ENCODE measurements at places on chromosomes 5 and 9.

GRCh38 chr5:63774939-63775338 lies 187.3 kb downstream of the HTR1A start:
- no peak for DNase-seq

DNA sequence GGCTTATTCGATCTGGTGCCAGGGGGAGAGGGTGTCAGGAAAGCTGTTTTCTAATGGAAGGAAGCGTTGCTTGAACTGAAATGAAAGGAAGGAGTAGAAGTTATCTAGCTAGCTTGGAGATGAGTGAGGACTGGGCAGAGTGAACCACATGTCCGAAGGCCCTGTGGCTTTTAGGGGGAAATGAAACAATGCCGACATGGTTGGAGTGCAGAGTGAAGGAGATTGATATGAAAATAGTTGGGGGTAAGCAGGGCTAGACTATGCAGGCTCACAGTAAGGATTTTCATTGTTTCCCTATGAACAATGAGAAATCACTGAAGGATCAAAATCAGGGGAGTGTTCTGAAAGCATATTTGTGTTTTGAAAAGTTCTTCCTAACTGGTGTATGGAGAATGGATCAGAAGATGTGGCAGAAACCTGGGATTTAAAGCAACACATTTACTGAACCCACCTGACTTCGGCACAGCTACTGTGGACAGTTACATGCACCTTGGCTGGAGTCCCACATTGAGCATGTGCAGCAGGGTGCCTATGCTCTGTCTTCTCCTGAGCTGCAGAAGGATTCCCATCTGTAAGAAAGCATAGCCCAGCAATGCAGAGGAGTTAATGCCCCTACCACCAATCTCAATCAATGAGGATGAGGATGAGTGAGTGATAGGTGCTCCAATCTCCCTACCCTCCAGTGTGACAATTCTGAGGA lies 144.4 kb upstream of the TBCA start:
- DNase-seq, result no peak

DNA sequence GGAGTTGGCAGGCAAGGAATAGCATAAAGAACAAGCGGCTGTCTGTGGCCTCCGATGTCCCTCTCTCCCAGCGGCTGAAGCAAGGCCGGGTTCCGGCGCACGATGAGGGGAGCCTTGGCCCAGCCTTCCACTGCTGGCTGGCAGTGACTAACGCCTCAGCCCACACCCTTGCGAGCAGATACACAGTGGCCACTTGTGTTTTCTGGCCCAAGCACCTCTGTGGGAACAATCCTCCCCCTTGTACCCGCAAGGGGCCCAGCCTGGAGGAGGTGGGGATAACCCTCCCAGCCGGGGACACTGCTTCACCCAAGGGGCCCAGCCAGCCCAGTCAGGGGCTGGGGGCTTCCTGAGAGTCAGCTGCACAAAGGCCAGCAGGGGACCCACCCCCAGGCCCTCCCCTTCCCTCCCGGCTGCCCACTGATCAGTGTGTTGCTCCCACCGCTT lies 23.2 kb downstream of the STK10 start:
- no peak for DNase-seq

DNA sequence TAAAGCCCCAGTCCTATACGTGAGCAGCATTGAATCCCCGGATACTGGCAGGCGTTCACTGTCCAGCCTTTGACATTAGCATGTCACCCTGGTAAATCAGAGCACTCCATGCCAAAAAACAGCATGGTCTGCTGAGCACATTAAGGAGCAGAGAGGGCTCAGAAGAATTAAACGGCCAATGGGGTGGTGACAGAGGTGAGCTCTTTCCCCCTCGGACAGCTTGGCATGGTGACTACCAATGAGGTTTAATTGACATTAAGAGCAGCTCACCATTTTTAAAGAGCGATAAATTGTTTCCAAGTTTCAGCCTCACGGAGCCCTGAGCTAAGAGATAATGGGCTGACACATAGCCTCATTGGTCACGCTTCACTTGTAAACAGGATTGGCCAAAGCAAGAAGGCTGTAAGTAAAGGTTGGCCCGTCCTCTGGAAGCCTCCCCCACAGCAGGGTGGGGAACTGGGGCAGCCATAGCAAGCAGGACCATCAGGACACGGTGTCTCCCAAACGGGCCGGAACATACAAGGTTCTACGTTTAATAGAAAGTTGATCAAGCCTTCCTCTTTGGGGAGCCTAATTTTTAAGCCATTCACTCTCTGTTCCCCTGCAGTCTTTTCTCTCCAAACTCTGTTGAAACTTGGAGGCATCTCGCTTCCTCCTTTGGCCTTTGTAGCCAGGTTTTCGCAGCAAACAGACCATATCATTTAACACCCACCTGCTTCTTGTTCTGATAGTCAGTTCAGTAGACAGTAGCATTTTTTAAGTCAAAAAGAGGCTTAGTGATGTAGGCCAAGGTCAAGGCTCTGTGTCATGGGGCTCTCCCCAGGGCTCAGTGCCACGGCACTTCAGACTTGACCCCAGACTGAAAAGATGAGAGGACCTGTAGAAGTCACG lies 25.9 kb downstream of the QRFP start:
- no peak for DNase-seq

DNA sequence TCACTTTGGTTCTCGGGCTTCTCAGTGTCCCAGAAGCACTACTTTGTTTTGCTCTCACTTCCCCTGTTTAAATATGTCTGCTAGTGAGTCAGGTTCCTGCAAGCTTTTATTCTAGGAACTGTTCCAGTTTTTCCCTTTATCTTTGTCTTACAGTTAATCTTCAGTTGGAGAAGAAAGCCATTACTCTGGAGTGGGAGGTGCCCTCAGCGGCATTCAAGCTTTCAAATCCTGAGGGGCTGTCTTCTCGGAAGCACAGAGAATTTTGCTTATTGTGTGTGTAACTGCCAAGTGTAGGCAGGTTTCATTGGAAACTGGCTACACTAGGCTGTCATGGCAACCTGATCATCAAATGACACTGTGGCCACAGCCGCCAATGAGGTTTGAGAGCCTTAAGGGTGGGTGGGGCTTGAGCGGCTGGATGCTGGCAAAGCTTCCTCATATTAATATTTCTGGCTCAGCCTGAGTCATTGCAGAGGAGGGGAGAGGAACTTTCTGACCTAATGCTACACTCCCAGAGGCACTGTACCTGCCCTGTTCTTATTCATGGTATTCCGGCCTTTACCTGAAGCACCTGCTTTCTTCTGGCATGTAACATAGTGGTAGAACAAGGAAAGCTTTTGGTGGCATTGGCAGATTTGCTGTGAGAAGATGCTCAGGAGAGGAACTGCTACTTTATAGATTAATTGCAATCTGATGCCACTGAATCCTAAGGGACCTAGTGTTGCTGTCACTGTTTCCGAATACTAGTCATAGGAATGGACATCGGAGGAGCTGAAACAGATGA lies 26.3 kb downstream of the SLC25A25 start:
- peak; percentile 75 for DNase-seq

- DNase-seq, result no peak
Measured at GRCh38 chr5:151018846-151019245, 1.5 kb upstream of the GPX3 start.

- DNase-seq, result no peak
Measured at GRCh38 chr5:153157156-153157555, 333.3 kb upstream of the GRIA1 start.

GRCh38 chr5:97096846-97097245 lies 45.6 kb downstream of the LIX1 start:
- DNase-seq, result no peak

DNA sequence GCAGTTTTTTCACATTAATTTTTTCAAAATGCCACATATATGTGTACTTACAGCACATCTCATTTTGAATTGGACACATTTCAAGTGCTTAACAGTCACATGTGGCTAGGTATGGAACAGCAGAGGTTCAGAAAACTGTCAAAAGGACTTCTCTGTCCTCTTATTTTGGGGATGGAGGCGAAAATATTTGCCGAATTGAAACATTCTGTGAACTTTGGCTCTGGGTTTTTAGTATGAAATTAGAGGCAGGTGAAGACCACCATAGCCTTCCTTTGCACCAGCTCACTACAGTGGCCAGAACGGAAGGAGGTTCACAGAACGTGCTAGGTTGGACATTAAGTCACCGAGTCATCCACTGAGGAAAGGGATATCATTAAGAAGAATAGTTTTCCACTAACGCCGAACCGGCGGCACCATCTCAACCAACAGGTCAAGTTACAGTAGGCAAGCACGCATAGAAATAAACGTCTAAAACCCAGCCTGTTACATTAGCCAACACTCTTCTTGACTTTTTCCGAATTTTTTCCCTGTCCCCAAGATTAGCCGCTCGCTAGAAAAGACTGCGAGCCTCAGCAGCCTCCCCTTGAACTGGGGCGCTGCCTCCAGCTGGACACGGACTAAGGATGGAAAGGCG lies 1.8 kb upstream of the TLE4 start:
- DNase-seq, result no peak

GRCh38 chr5:82387001-82387818 lies 109.1 kb upstream of the RPS23 start:
- DNase-seq, result no peak

DNA sequence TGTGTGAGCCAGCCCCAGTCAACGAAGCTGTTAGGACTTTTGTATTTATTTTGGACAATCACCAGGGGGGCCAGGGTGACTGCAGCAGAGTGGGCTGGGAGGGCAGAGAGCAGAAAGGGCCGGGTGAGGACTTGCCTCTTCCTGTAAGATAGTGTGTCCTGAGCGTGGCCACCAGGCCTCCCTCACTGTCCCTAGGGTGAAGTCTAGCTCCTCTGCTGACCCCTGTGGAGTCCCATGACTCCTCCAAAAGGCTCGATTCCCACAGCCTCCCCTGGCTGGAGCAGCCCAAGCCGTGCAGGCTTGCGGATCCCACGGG lies 147.8 kb downstream of the RXRA start:
- DNase-seq, result no peak

- no peak for DNase-seq
Measured at GRCh38 chr5:82156874-82157273, 121.3 kb downstream of the RPS23 start.

- no peak for DNase-seq
Measured at GRCh38 chr5:42121401-42121800, 196.3 kb downstream of the FBXO4 start.

GRCh38 chr5:27472000-27472763 lies 433.8 kb upstream of the CDH9 start:
- DNase-seq, result no peak

DNA sequence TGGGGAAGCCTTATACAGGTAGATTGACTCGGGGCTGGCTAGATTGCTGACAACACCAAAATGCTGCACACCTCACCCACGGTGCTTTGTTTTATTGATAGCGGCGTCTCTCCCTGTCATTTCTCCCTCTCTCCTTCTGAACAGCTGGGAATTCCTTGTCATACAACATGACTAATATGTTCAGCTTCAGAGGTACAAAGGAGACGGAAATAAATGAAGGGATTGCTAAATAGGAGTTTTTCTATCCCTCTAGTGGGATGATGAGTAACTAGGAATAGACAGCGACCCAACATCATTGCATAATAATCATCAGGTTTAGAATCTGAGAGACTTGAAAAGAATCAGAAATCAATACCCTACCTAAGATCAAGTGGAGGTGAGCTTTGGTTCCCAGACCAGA lies 337.7 kb upstream of the PANK3 start:
- no peak for DNase-seq

- DNase-seq, result no peak
Measured at GRCh38 chr9:115765060-115765459, 388.5 kb upstream of the PAPPA start.

DNA sequence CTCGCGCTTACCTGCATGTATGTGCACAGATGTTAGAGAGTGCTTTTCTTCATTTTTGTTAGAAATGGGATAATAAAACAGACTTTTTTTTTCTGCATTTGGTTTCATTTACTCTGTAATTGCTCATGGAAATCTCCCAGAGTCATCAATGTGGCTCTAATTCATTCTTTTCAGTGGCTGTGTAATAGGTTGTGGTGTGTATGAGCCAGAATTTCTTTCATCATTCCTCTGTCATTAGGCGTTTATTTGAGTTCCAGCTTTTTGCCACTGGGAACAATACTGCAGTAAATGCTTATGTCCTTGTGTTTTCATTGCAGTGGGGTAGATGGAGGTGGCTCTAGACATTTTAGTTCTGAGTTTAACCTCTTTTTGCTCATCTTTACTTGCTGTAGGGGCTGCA lies 118.9 kb downstream of the NXNL2 start:
- DNase-seq, result no peak

- DNase-seq, result no peak
Measured at GRCh38 chr5:159426694-159427093, 96.4 kb upstream of the IL12B start.

DNA sequence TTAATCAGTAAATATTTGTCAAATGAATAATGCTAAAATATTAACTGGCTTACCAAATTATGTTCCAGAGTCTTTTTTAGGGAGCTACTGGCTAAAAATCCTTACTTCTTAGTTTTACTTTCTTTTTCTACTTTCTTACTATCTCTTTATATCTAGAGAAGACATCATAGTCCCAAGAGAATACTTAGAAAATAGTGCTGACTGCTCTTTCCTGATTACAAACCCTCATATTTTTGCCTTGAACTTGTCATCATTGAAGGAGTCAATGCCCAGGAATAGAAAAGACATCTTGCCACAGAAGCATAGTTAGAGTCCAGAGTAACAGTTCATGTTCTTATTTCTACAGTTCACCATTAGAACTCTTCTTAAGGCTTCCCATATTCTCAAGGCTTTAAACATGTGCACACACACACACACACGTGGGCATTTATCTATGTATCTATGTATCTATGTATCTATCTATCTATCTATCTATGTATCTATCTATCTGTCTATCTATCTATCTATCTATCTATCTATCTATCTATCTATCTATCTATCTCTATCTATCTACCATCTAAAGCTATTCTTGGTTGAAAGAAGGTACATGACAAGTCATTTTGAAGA lies 654.3 kb downstream of the ANXA1 start:
- no peak for DNase-seq

GRCh38 chr9:13529321-13530104 lies 250.0 kb upstream of the MPDZ start:
- peak; percentile 37 for DNase-seq

GRCh38 chr9:91655215-91655614 lies 231.6 kb upstream of the NFIL3 start:
- no peak for DNase-seq

GRCh38 chr5:126106029-126106428 lies 317.2 kb upstream of the GRAMD2B start:
- no peak for DNase-seq

DNA sequence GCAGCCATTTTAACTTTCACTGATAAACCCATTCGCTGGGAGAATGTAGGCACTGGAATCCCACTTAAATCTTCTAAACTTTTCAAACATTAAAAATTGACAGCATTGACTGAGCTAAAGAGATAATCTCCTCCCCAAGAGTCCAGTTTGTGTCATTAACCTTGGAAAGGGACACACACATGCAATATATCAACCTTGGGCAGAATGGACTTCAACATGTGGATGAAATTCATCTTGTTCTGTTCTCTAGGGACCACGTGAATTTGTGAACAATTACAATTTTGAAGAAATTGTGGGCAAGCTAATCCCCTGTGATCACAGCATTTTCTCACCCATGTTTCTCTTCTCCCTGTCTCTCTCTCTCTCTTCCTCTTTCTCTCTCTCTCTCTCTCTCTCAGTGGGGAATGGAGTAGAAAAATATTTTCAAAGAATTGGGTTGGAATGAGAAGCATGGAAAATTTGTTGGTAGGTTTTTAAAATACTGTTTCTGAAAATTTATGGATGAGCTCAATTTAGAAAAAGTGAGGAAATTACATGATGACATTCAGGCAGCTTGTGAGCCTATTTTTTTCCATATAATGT lies 553.7 kb downstream of the EBF1 start:
- DNase-seq, result no peak

GRCh38 chr5:95148453-95148852 lies 136.4 kb downstream of the MCTP1 start:
- no peak for DNase-seq

- DNase-seq, result no peak
Measured at GRCh38 chr9:131773911-131774379, 34.1 kb upstream of the RAPGEF1 start.
